ENCODE measurements at places on chromosomes 1 and 21.
A peak's percentile ranks its signal among the peaks of the same experiment; 100 is the strongest.

- DNase-seq: no peak
These were observed 801 bp downstream of the EPRS1 start for GRCh38 chr1:220045356-220046051.

DNA sequence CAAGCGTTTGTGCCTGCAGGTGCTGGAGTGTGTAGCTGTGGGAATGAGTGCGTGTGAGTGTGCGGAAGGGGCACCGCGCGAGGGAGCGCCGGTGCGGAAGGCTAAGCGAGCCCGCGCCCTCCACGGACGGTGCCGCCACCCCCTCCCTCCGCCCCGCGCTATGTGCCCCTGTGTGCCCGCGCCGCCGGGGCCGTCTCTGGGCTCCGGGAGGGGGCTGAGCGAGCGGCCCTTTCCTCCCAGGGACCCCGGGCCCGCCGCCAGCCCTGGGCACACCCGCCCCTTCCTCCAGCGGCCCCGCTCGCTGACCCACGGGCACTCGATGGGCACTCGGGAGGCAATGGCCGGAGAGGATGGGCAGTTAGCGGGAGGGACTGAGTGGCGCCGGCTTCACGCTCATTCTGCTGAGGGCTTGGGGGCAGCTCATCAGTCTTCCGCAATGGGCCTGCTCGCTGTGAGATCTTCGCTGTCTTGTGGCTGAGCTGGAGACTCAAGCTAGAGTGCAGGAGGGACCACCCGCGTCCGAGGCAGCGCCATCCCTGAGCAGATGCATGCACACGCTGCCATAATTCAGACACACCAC, 8.6 kb upstream of the ADGRB2 start:
- DNase-seq: no peak

DNA sequence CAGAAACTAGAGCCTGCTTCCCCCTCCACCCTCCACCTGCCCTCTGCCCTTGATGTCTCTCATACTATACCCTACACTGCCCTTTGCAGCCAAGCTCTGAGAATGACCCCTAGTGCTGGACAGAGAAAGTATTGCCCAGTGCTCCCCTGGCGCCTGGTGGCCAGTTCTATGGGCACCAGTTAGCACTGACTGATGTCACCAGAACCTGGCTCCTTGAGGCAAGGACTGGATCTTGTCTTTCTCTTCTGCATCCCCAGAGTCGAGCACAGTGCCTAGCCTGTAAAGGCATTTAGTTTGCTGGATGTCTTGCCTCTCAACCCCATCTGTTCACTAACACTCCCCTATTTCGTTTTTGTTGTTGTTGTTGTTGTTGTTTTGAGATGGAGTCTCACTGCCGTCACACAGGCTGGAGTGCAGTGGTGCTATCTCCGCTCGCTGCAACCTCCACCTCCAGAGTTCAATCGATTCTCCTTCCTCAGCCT, 5.9 kb downstream of the PHLDA3 start:
- DNase-seq: no peak

GRCh38 chr1:248855580-248855979, 3.3 kb downstream of the ZNF692 start:
- DNase-seq: no peak

DNA sequence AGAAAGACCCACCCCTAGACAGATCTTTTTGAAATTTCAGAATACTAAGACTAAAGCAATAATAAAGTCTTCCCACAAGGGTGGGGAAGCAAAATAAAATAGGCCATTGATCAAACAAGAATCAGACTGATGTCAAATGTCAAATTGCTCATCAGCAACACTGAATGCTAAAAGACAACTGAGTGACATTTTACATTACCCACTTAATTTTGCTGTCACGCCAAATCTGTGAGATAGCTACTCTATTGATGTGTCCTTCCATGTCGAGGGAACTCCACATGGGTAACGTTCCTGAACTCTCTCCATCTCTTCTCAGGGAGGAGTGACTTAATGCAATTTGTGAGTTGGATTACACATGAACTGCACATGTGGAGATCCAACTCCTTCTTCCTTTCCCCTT, 271.7 kb upstream of the CAMK1G start:
- DNase-seq: no peak

- no peak for DNase-seq
These were observed 195.2 kb downstream of the PBX1 start for GRCh38 chr1:164754088-164754600.

DNA sequence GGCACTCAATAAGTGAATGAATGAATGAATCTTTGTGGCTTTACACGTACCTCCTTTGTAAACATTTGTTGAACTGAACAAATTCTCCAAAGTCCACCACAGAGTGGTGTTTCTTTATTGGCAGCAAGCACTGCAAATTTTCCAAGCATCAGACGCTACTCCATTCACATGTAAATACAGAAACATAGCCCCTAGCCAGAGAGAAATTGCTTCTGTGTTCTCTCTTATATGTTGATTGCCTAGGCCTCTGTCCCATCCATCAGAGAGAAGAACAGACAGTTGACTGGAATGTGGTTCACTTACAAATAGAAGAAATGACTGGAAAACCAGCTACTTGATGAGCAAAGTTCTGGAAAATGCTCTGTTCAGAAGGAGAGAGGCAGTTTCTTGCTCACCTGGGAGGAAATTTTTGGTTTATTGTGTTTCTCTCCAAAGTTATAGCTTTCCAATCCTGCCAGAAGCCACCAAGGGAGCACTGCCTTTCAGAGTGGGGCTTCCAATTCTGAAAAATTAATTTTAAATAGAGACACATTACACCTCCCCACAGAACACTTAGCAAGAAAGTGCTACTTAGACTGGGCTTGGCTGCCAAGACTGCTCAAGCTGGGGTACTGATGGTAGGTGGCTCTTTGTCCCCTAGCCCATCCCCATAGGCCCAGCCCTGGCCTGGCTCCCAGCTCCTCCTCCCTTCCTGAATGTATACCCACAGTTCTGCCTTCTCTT, 18.1 kb upstream of the KIRREL1 start:
- no peak for DNase-seq

DNA sequence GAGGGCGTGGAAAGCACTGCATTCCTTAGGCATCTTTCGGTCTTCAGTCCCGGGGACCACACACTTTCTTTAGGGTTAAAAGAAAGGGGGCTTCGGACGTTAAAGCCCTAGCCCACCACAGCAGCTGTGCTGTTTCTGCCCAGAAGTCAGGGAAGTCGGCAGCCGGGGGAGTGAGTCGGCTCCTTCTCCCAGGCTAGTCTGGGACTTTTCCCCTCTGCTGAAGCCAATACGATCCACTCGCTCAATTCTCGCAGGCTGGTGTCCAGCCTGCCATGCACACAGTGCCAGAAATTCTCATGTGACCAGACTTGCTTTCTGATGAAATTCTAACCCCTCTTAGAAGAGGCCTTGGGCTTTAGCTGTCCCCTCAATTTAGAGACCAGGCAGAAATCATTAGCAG, 67.7 kb downstream of the BCAR3 start:
- no peak for DNase-seq

DNA sequence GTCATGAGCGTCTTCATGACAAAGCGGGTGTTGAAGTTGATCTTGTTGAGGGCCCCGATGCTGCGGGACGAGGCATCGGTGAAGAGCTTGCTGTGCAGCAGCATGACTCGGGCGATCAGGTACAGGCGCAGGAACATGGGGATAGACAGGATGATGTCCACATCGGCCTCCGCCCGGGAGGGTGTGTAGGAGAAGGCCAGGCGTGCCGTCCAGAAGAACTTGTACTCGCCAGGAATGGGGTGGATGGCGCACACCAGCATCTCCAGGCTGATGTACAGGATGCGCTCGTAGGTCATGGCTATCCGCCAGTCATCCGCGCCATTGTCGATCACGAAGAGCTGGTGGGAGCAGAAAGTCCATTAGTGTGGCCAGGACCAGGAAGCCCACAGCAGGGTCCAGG, 98.0 kb downstream of the KCNN3 start:
- no peak for DNase-seq

GRCh38 chr1:94716965-94717364, 103.2 kb upstream of the SLC44A3 start:
- DNase-seq: no peak

DNA sequence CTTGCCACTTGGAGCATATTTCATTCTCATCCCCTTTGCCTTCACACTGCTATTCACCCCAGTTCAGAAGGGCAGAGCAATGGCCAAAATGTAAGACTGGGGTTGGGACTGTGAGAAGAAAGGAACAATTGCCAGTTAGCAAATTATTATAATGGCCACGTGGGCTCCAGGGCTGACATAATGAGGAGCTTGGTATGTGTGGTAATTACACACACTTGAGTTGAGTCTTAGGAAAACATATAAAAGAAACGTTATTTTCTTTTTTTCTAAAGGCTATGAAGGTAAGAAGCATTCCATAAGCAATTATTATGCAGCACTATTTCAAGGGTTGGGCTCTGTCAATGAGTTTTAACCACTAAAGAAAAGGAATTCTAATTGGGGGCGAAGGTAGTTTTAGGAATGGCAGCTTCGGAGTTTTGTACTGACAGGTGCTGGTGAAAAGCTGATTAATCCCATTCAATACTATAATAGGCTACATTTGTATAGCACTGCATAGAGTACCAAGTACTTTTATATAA, 32.5 kb upstream of the BCL10 start:
- peak; percentile 57 for DNase-seq

DNA sequence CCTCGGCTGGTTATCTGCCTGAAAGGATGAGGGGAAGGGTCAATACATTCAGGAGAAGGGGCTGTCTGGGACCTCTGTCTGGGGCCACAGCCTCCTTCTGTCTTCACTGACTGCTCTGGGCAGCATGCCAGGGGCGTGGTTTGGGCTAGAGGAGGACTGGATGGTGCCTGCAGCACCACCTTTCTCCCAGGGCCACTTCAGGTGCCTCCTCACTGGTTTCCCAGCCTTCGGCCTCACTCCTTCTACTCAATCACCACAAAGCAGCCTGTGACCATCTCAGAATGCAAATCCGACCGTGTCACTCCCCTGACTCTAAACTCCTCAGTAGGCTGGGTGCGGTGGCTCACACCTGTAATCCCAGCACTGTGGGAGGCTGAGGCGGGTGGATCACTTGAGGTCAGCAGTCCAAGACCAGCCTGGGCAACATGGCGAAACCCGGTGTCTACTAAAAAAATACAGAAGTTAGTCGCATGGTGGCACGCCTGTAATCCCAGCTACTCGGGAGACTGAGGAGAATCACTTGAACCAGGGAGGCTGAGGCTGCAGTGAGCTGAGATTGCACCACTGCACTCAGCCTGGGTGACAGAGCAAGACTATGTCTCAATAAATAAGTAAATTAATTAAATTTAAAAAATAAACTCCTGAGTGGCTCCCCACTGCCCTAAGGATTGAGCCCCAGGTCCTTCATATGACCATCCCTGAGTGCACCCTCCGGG, 50.1 kb upstream of the ECE1 start:
- DNase-seq: peak; percentile 10

- DNase-seq: no peak
These were observed 56.5 kb upstream of the PSEN2 start for GRCh38 chr1:226813671-226814591.

Measured in NCI-H1105 (cell line).